ENCODE measurements at places on chromosomes 7 and 10.

- DNase-seq, result no peak
These were observed 152.4 kb upstream of the ADCY1 start for GRCh38 chr7:45421806-45422205.

- no peak for DNase-seq
These were observed 394.8 kb upstream of the IGFBP3 start for GRCh38 chr7:46315891-46316290.

GRCh38 chr10:78362406-78363022 lies 328.9 kb downstream of the RPS24 start:
- DNase-seq, result peak; percentile 49

- no peak for DNase-seq
These were observed 45.3 kb downstream of the TMEM178B start for GRCh38 chr7:141119187-141119586.

DNA sequence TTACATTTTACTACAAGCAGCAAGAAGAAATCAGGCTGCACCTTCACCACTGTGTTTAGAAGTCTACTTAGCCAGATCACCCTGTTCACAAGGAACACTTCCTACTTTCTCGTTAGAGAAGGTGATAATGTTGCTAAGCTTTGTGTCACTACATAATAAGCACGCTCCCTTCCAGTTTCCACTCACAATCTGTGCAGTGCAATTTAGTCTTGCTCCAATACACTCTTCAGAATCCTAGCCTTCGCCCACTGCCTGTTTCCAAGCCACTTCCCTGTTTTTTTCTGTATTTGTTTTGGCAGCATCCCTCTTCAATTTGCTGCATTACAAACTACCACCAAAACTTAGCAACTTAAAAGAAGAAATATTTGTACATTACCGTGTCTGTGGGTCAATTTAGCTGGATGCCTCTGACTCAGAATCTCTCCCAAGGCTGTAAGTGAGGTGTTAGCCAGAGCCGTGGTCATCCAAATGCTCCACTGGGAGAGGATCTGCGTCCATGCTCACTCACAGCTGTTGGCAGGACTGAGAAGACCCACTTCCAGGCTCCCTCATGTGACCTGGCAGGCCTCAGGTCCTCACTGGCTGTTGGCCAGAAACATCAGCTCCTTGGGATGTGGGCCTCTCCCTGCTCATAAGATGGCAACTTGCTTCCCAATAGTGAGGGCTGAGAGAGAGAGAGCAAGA lies 110.4 kb downstream of the PON1 start:
- DNase-seq, result no peak

- no peak for DNase-seq
These were observed 554.9 kb upstream of the NRP1 start for GRCh38 chr10:33889371-33889770.

DNA sequence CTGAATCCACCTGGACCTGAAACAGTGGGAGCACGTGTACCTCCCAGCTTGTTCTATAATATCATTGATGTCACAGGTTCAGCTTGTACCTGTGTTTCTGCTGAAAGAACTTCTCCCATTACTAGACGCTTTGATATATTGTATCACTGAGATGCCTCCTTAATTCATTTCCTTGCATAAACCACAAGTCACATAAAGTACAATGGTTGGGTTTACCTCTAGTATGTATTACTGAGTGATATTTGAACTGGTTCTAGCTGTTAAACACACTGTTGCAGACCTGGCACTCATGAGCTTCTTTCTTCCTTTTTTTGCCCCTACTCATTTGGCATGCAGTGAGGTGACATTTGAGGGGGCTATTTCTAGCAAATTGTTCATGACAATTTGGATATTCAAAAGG lies 106.6 kb upstream of the KLF14 start:
- DNase-seq, result no peak

DNA sequence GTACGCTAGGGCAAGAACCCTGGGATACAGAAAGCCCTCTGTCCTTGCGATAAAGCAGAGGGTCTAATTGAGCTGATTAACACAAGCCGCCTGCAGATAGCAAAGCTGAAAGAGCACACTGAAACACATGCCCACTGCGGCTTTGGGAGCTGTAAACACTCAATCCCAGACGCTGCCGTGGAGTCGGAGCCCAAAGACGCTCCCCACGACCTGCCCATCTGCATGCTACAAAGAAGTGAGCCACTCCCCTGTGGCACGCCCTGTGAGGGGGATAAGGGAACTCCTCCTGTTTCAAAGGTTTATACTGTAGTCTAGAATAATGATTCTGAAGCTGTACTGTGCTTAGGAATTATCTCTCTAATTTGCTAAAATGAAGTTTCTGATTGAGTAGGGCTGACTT lies 985.6 kb upstream of the GHITM start:
- no peak for DNase-seq
